ENCODE measurements at places on chromosomes 4 and X. TPM values are rescaled to one million over a fixed set of nuclear protein-coding genes. Genes with fewer than 3 reads are reported as not detected.

The KLHL15 gene
- 4.7 TPM for total RNA-seq

The PCDH10 gene
- 0.33 TPM for total RNA-seq

The CLRN2 gene
- not detected for total RNA-seq

The TRO gene
- 28.0 TPM for total RNA-seq

The DSPP gene
- not detected for total RNA-seq

The CHM gene
- 7.9 TPM for total RNA-seq

The S100G gene
- total RNA-seq, result not detected

The GNRHR gene
- not detected for total RNA-seq

The PLAC8 gene
- total RNA-seq, result not detected

The CXorf65 gene
- total RNA-seq, result not detected

The FRAS1 gene
- total RNA-seq, result 24.4 TPM

The TEX13D gene
- not detected for total RNA-seq

The PAGE2 gene
- not detected for total RNA-seq

The AMBN gene
- not detected for total RNA-seq

The GJB1 gene
- total RNA-seq, result 24.7 TPM

The FMR1NB gene
- total RNA-seq, result not detected

The MMRN1 gene
- 8.2 TPM for total RNA-seq

The ARHGAP24 gene
- 113 TPM for total RNA-seq

The HTR2C gene
- total RNA-seq, result not detected

The BANK1 gene
- total RNA-seq, result 1.0 TPM

The FAAH2 gene
- total RNA-seq, result 12.7 TPM

The SUPT20HL1 gene
- not detected for total RNA-seq

The TIMM8A gene
- 5.7 TPM for total RNA-seq
